Left colon (tissue), 2 donors: ENCODE measurements at places on chromosomes 1 and 21. TPM values are rescaled to one million over a fixed set of nuclear protein-coding genes. Genes with fewer than 3 reads are reported as not detected.

DNA sequence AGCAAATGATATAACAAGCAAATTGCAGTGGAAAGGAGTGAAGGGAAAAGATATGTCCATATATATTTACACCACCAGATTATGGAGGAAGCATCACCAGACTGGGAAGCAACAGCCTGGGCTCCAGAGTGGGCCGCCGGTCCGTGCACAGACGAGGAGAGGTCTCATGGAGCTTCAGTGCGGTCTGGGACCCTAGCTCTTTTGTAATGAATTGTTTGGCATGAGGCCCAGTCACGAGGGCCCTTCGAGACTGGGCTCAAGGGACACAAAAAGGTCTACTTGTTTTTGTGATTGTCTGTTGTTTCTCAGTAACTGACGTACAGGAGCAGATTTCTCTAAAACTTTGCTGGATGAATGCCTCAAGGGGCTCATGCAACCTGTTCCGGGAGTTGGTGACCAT lies 12.9 kb upstream of the STUM start:
- DNase-seq: no peak

DNA sequence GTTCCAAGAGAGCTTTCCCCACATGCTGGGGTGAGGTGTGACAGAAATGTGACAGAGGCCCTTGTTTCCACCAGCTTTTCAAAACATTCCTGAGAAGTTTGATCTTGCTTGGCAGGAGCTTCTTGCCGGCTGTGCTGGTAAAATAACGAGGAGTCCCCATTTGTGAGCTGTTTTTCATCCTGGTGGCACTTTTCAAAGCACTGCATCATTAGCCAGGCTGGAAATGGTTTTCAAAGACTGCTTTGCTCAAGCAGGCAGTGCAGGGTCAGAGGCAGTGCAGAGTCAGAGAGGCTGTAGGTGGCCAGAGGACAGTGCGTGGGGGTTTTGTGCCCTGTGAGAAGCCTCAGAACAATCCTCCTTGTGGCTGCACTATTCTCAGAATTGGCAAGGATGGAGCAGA lies 75.8 kb upstream of the KCNA3 start:
- no peak for DNase-seq

DNA sequence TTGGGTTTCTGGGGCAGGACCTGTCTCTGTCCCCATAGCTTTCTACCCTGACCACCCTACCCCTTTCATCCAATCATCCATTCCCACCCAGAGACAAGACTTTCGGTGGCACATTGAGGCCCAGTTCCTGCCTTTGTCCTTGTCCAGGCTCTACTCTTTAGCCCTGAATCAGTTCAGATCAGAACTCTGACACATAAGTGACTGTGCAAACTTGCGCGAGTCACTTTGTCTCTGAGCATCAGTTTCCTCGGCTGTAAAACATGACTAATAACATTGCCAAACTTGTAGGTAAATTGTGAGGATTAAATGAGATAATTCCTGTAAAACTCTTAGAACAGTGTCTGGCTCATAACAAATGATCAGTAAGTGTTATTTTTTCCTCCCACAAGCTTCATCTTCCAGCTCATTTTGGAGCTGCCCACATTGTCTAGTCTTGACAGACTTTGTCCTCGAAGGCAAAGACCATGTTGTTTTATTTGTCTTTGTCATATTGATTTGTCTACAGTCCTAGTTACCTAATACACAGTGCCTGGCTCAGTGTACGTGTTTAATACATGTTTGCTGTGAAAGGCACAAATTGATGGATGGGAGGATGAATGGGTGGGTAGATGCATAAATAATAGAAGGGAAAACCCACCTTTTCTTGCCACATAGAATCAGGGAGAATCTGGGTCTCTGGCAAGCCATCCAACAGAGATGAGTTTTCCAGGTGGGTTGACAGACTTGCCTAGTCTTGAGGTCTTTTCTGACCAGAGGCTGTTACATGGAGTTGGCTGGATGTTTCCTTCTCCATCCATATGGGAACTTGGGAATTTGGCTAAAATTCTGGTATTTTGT lies 262.9 kb downstream of the OMA1 start:
- no peak for DNase-seq

- peak; percentile 75 for DNase-seq
Observed at GRCh38 chr1:244047621-244048255, 3.3 kb upstream of the ZBTB18 start.

GRCh38 chr1:205345761-205346160 lies 11.0 kb downstream of the KLHDC8A start:
- DNase-seq: no peak

GRCh38 chr1:194004146-194004545 lies 817.7 kb upstream of the B3GALT2 start:
- no peak for DNase-seq

DNA sequence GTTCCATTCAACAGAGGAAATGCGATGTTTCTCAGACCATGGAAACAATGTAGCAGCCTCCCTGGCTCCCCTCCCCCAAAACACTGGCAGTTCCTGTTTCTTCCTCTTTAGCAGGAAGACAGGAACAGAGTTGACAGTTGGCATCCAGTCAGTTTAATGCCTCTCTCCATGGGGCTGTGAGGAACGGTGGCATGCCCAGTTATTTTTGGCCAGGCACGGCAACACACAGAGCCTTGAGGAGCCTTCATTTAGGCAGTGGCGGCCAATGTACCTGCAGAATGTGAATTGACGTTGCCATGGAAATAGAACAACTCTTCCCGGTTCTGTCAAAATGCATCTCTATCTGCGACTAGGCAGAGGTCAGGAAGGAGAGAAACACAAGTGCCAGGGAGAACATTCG lies 330.6 kb downstream of the DSCAM start:
- peak; percentile 27 for DNase-seq

DNA sequence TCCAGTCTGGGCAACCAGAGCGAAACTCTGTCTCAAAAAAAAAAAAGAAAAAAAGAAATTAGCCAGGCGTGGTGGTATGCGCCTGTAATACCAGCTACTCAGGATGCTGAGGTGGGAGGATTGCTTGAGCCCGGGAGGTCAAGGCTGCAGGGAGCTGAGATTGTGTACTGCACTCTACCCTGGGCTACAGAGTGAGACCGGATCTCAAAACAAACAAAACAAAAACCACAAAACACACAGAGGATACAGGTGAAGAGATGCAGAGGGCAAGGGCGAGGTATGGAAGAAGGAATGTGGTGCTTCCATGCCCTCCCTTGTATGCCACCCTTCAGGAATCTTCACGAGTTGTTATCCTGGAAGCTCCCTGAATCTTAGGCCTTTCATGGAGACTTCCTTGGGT lies 68.5 kb downstream of the NDUFS5 start:
- no peak for DNase-seq

DNA sequence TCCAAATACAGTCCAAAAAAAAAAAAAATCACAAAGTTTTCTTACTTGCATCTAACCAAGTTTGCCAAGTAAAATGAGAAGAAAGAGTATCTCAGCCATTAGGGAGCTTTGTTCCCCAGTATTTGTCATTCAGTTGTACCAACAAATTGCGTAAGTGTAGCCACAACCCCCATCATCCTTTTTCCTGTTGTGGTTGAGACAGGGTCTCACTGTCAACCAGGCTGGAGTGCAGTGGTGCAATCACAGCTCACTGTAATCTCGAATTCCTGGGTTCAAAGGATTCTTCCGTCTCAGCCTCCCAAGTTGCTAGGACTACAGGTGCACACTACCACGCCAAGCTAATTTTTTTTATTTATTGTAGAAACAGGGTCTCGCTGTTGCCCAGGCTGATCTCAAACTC lies 9.5 kb downstream of the STX6 start:
- no peak for DNase-seq

- DNase-seq: no peak
Observed at GRCh38 chr1:228851618-228852017, 116.3 kb downstream of the RHOU start.

- peak; percentile 56 for DNase-seq
Observed at GRCh38 chr1:21931171-21932093, 5.7 kb downstream of the HSPG2 start.

C1QTNF12 gene
- total RNA-seq: 40.0 TPM

TSTD1 gene
- 120 TPM for total RNA-seq

MEX3A gene
- 1.1 TPM for total RNA-seq

OR2L8 gene
- not detected for total RNA-seq

LCE1D gene
- not detected for total RNA-seq

ADGRB2 gene
- 0.89 TPM for total RNA-seq
